ENCODE measurements at places on chromosomes 13 and 19.

DNA sequence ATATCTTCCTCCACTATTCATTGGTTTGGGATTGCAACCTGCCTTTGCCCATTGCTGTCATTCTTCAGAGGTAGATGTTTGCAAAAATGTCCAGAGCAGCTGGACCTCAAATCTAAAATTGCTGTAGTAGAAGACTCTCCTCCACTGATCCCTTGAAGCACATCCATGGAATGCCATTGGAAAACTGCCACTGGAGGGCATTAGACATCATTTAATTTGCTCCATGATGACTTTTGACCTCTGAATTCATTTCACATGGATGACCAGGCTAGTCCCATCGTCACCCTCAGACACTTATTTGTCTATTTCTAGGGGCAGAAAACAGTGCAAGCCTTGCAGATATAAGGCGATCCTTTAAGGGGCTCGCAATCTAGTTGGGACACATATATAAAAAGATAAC, 33.9 kb upstream of the FLT1 start:
- no peak for DNase-seq

DNA sequence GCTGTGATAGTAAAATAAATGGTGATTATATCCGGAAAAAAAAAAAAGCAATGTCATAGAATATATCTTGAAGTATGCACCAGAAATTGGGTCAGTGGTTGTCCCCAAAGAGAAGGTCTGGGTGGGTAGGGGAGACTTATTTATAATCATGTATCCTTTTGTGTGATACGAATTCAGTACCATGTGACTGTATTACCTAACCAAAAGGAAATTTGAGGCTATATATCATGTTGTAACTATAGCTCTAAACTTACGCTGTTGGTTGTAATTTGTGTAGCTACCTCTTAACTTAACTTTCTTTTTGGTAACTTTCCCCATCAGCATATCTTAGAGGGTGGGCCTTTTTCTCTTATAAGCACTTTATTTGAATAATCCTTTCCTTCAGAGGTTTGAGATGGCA, 25.2 kb upstream of the KCTD4 start:
- DNase-seq = no peak

GRCh38 chr19:53463263-53463662, 4.3 kb upstream of the ZNF813 start:
- no peak for DNase-seq

DNA sequence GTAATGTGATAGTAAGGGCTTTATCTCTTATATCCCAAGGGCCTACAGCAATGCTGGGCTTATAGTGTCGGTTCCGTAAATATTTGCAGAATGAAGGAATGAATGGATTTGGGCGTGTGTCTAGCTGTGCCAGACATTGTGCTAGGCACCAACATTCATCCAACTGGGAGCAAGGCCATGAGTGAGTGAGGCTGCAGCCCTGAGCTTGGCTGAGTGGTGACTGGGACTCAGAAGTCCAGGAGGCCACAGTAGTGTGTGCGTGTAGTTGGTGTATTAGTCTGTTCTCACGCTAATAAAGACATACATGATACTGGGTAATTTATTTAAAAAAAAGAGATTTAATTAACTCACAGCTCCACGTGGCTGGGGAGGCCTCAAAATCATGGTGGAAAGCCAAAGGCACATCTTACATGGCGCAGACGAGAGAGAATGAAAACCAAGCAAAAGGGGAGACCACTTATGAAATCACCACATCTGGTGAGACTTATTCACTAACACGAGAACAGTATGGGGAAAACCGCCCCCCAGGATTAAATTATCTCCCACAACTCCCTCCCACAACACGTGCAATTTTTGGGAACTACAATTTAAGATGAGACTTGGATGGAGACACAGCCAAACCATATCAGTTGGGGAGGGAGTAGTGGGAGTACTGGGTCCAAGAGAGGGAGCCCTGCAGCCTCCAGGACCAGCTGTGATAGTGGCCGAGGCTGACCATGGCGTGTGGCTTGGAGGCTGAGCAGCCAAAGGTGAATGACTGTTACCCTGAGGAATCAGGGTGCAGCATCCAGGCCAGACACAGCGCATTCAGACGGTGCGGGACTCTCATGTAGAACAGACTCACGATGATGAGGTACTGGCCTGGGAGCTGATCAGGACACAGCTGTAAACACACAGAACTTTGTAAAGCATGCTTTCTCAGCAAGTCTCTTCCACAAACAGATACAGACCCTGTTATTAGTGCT, 104.6 kb downstream of the TEX26 start:
- DNase-seq = no peak

- no peak for DNase-seq
Measured at GRCh38 chr13:75173457-75174356, 308.3 kb downstream of the TBC1D4 start.

GRCh38 chr13:34667286-34668218, 274.5 kb upstream of the NBEA start:
- peak; percentile 12 for DNase-seq

DNA sequence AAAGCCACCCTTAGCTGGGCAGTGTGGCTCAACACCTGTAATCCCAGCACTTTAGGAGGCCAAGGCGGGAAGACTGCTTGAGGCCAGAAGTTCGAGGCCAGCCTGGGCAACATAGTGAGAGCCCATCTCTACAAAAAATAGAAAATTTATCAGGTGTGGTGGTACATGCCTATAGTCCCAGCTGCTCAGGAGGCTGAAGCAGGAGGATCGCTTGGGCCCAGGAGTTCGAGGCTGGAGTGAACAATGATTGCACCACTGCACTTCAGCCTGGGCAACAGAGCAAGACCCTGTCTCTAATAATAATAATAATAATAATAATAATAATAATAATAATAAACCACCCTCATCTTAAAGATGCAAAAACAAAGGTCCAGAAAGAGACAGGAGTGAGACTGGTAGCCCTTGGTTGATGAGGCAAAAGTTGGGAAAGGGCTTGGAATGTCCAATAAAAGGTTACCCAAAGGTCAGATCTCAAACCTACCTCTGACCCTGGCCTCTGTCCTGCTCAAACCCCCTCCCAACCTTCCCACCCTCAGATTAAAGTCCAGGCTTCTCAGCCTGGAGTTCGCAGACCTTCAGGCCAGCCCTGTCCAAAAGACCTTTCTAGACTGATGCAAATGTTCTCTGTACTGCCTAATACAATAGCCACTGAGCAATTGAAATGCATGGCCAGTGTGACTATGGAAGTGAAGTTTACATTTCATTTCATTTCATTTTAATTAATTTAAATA, 9.1 kb downstream of the ZNF575 start:
- no peak for DNase-seq

GRCh38 chr13:89199138-89199537, 1528.0 kb downstream of the SLITRK5 start:
- no peak for DNase-seq

- DNase-seq = no peak
Measured at GRCh38 chr19:13984186-13984585, 21.9 kb downstream of the RFX1 start.

DNA sequence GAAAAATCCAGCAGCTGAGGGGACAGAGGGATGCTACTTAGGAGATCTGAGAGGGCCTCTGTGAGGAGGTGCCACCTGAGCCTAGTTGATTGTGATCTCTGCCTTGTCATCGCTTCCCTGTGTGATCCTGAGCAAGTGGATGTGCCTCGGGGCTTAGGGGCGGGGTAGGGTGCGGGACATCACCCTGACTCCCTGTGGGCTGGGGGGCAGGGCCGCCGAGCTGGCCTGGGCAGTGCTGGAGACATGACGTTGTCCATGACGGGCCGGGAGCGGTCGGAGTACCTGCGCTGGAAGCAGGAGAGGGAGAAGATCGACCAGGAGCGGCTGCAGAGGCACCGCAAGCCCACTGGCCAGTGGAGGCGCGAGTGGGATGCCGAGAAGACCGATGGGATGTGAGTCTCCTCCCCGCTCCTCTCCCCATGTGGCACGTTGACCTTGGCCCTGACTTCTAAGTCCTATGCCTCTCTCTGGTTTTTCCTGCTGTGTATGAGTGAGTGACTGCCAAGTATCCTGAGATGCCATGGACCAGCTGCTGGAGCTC, 8.2 kb upstream of the INAFM1 start:
- no peak for DNase-seq

- DNase-seq = peak; percentile 77
Measured at GRCh38 chr19:5891938-5892771, 11.4 kb downstream of the NDUFA11 start.

GRCh38 chr19:17389957-17390664, 3.9 kb downstream of the CCDC194 start:
- no peak for DNase-seq

- no peak for DNase-seq
Measured at GRCh38 chr19:16017138-16017490, 59.2 kb upstream of the TPM4 start.

DNA sequence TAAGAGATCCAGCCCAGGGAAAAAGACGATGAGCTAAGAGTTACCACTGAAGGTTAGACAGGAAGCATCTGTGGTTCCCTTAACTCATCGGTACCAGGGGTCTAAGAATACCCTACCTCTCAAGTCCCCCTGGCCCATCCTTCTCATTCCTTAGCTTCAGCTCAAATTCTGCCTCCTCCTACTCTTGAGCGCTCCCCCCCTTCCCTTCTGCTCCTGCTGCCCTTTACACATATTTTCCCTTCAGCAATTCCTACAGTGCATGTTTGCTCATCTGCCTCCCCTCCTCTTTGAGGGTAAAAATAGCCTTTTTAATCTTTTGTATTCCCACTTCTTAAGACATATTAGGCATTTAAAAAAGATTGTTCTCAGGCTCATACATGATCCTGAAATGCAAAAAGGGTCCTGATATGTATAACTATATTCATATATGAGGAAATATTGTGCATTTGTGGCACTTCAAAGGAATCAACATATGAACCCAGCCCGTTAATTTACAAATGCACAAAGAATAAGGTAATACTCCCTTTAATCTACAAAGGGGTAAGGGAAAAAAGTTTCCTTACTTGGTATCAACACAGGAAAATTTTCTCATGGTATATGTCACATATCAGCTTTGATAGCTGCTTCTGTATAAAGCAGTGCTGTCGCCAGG, 33.1 kb downstream of the LNX2 start:
- no peak for DNase-seq

DNA sequence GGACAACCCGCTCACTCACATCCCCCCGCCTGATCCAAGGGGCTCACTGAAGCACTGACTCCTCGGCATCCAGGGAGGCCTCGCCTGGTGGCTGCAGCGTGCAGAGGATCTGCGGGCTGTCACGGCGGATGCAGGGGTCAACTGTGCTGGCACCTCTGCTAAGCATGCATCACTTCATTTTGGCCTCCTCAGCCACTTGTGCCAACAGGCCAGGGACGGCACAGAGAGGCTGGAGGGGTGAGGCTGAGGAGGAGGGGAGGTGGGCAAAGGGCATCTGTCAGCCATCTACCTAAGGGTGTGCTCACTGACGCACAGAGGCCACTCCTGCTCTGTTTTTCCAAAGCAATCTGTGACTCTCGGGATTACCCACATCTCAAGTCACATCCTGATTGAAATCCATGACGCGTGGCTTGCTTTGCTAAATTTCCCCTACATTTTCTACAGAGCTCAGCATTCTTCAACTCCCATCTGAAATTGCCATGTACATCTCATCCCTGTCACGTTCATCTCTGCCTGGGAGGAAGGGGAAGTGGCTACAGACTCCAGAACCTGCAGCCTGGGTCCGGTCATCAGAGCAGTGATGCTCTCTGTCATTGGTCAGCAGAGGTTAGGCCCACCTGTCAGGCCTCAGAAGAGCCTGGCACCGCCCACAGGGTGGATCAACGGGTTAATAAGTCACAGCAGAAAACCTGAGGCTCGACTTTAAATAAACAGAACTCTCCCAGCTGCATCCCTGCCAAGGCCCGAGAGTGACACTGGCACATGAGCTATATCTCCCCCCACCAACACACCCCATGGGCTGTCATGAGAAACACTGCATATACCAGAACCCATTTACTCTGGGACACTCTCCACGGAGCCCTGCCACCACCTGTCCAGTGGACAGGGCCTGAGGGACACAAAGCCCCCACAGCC, 17.6 kb downstream of the ELL start:
- DNase-seq = peak; percentile 50

GRCh38 chr13:33340631-33341030, 55.1 kb upstream of the STARD13 start:
- no peak for DNase-seq

DNA sequence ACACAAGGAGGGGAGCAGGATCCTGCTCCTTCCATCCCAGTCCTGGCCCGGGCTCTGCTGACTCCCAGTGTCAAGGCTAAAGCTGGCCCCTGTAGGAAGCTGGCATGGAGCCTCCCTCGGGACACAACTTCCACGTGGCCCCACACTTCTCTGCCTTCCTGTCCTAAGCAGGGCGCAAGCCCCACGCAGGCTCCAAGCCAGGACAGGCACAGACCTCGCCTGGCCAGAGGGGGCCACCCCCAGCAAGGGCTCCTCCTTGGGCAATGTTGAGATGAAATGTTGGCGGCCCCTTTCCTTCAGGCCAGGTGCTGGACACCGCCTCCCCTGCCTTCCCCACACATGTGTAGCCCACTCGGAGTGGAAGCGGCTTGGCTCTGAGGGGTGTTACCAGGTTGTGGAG, 66.6 kb downstream of the COL4A1 start:
- DNase-seq = no peak

DNA sequence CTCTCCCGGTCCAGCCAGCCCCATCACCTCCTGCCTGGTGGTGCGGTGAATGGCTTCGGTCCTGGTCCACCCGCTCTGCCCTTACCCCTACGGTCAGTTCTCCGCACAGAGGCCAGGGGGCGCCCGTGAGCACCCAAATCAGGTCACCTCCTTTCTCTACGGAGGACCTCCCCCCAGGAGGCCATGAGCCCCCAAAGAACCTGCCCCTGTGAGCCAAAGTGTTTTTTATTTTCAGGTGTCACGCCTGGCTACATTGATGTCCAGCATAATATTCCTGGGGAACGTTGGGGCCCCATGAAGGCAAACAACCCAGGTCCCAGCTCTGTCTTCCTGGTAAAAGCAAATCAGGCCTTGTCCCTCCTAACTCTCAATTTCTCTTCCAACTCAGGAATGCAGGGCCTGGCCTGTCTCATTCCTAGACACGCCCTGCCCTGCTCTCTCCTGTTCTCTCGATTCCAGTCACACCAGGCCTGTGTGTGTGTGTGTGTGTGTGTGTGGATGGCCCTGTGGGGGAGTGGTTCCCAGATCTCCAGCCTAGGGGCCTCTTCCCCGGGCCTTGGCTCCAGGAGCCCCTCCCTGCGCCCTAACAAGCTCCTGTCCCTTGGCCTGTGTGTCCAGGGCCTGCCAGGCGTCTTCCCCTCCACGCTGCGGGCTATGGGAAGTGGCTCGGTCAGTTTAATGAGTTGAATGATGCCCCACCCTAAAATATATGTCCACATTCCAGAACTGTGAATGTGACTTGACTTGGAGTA, 9.7 kb upstream of the GIPC1 start:
- peak; percentile 46 for DNase-seq

DNA sequence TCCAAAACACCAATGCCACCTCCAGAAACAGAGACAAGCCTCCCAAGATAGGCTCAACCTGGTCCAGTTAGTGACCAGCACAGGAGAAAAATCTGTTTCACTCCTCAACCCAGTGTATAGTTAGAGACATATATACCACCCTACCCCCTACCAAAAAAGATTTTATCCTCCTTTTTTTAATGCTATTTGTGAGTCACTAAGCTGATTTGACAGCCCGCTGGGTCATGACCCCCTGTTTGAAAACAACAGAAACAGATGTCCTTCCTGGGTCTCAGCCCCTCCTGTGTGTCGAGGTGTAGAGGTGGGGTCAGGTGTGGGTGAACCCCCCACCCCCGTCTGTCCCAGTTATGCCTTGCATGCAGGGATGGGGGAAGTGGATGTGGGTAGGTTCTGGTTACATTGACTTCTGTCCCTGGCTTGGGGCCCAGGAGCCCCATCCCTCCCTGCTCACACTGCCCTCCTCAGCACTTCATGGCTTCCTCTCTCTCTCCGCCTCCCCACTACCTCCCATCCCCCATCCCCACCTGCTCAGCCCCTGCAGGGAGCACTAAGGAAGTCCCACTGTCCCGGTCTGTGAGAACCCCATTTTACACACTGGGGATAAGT, 14.0 kb upstream of the TOMM40 start:
- DNase-seq = no peak

All from right kidney (tissue), 9 donors.